ENCODE measurements at places on chromosomes 1 and 21. TPM values are rescaled to one million over a fixed set of nuclear protein-coding genes. Genes with fewer than 3 reads are reported as not detected.

DNA sequence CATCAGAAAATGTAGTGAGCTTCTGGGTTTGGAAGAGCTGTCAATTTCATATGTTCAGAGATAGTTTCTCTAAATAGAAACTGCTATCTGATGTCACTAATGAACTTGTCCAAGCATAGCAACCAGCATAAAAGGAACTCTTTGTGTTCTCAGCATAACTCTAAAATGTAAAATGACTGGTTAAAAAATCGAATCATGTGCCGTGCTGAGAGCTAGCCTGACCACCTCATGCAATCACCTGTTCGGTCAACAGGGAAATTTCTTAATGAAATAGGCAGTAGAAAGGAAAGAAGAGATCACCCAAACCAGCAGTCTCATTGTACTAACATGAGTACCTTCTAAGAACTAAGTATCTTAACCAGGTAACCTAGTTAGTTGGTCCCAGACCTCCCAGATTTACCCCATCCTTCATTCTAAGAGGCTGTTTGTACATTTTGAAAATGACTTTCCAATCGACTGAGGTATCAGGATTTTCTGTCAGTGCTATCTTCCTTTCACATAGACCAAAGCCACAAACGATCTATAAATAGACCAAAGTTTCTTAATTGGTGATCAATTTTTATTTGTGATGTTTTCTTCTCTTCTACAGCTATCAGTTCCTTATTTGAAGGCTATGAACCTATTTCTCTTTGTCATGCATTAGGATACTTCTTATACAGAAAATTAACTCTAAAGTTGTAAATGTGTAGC is 147.3 kb downstream of the TLR5 start:
- H3K4me1 ChIP-seq: peaks cover 23% of the 10 kb centered on the region
- no peak overlapping the region for H3K4me3 ChIP-seq
- H3K36me3 ChIP-seq: no peaks in the 10 kb centered on the region
- no peak overlapping the region for H3K27ac ChIP-seq

Gene ZDHHC18
- total RNA-seq: 4.6 TPM

Gene PCAT6
- not detected for total RNA-seq

Gene RIIAD1
- not detected for total RNA-seq

GRCh38 chr1:9361630-9362260 is 69.1 kb downstream of the SPSB1 start:
- H3K4me3 ChIP-seq: no peak overlapping the region
- H3K36me3 ChIP-seq: peaks cover 12% of the 10 kb centered on the region
- no peaks in the 10 kb centered on the region for H3K27me3 ChIP-seq
- no peak for DNase-seq
- no peak overlapping the region for H3K27ac ChIP-seq

DNA sequence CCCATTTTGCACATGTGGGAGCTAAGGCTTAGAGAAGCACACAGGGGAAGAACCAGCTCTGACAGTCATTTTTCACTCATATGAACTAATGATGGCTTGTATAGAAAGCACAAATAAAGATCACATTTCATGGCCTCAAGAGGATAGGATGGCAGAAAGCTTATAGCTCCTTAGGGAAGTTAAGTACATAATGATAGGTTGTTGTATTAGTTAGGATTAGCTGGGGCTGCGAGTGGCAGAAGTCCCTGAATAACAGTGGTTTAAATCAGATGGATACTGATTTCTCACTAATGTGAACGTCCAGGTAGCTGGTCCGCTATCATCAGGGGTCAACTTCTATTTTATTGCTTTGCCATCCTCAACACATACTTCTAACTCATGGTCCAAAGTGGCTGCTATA is 284.0 kb downstream of the RPS6KC1 start:
- H3K27ac ChIP-seq: no peak overlapping the region
- no peaks in the 10 kb centered on the region for H3K27me3 ChIP-seq
- H3K36me3 ChIP-seq: no peaks in the 10 kb centered on the region
- H3K4me1 ChIP-seq: no peaks in the 10 kb centered on the region
- H3K4me3 ChIP-seq: no peak overlapping the region

GRCh38 chr1:22452481-22452957 is 868 bp downstream of the ZBTB40 start:
- H3K36me3 ChIP-seq: no peaks in the 10 kb centered on the region
- peak overlapping the region; percentile 89 for H3K27ac ChIP-seq
- peaks cover 80% of the 10 kb centered on the region for H3K4me1 ChIP-seq
- H3K27me3 ChIP-seq: no peaks in the 10 kb centered on the region

DNA sequence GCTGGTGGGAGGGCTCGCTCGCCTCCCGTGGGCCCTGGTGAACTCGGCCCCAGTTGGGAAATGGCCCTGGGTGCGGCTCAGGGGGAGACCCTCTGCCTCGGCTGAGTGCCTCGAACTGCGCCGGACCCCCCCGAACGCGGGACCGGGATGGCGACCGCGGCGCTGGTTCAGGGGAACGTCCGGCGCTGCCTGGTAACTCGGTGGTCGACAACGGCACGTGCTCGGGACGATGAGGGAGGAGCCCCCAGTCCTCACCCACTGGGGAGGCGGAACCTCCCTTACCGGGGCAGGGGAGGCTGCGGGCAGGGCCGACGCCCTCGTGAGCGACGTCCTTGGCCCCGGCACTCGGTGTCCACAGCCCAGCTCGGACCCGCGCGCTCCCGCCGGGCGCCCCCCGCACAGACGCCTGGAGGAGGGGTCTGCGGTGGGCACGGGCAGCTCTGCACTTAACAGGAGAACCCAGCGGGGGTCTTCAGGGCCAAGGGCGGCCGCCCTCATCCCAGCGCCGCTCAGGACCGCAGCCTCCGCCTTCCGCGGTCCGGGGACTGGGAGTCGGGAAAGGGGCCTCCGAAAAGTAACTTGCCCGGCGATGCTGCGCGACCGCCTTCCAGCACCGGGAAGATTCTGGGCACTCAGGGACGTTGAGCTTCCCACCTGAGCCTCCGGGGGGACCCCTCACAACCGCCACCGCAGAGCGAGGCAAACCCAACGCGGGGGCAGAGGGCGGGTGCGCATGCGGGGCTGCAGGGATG is 1.7 kb downstream of the HES4 start:
- peaks cover 40% of the 10 kb centered on the region for H3K4me1 ChIP-seq
- H3K4me3 ChIP-seq: no peak overlapping the region
- DNase-seq: no peak

Gene C1orf87
- not detected for total RNA-seq

- DNase-seq: peak; percentile 96
- peaks cover 2% of the 10 kb centered on the region for H3K36me3 ChIP-seq
- H3K27me3 ChIP-seq: no peaks in the 10 kb centered on the region
- peak within 1 kb of the TSS; percentile 61 for H3K4me3 ChIP-seq
- peaks cover 26% of the 10 kb centered on the region for H3K4me1 ChIP-seq
Observed at GRCh38 chr1:222712253-222713090, at the start of the genes AIDA and BROX. AIDA (minus strand) TSS chr1:222712491; CDS start chr1:222712317, 174 bp downstream. BROX (plus strand) TSS chr1:222712564; CDS start chr1:222715700, 3,136 bp downstream.

DNA sequence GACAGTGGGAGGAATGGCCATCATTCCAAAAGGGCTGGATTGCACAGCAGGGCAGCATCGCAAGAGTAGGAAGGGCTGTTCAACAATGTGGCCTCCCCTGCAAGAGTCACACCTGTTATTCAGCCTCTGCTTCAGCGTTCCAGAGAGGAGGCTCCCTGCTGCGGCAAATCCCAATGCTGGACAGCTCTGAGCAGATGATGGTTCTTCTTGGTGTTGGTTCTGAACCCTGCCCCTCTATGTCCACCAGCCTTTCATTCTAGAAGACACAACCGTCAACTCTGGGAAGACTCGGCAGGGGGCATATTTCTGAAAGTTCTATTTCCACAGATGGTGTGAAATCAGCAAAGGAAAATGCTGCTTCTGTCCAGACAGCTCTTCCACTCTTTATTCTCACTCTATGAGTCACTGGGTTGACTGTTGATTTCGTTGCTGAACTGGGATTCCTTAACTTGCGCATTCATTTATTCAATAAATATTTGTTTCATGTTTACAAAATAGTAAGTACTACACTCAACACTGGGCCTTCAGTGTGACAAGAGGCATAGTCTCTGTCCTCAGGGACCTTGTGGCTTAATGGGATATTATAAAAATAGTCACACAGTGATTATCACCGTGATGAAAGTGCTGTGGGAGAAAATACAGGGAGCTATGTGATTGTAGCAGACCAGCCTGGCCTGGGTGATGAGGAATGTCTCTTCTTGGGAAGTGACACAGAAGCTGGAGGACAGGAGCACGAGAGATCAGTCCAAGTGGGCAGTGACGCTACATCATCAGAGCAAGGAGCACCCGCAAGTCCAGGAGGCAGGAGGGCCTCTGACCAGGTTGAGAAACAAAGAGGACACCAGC is 260.3 kb downstream of the SIPA1L2 start:
- H3K4me3 ChIP-seq: no peak overlapping the region
- H3K36me3 ChIP-seq: no peaks in the 10 kb centered on the region
- no peaks in the 10 kb centered on the region for H3K27me3 ChIP-seq
- no peak for DNase-seq

DNA sequence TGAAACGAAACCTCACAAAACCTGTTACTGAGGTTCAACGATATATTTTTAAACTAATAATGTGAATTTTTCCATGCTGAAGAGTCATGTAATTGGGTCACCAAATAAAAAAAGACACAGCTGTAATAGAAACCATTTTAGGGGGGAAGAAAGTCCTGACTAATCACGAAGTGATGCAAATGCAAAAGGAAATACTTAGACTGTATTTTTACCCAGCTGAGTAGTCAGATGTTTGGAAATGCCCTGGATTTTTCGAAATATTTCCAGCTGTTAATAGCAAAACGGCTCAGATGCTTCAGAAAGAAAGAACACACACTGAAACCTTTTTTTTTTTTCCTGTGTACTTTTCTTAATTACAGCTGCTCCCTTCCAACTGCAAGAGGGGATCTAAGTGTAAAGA is 210.3 kb downstream of the SETD4 start:
- no peaks in the 10 kb centered on the region for H3K27me3 ChIP-seq
- H3K4me1 ChIP-seq: peaks cover 17% of the 10 kb centered on the region

- no peak overlapping the region for H3K27ac ChIP-seq
- H3K27me3 ChIP-seq: no peaks in the 10 kb centered on the region
- H3K36me3 ChIP-seq: no peaks in the 10 kb centered on the region
- no peak for DNase-seq
- H3K4me1 ChIP-seq: no peaks in the 10 kb centered on the region
- no peak overlapping the region for H3K4me3 ChIP-seq
Observed at GRCh38 chr1:57058652-57059501, 93.1 kb upstream of the C8B start.

- no peak for DNase-seq
- H3K27me3 ChIP-seq: no peaks in the 10 kb centered on the region
- H3K36me3 ChIP-seq: no peaks in the 10 kb centered on the region
- H3K4me3 ChIP-seq: no peak overlapping the region
- no peak overlapping the region for H3K27ac ChIP-seq
Observed at GRCh38 chr1:76352741-76353435, 278.3 kb downstream of the ST6GALNAC3 start.

Gene USF1
- 46.5 TPM for total RNA-seq

GRCh38 chr1:237141502-237141901 is 99.5 kb downstream of the RYR2 start:
- no peaks in the 10 kb centered on the region for H3K27me3 ChIP-seq
- DNase-seq: no peak
- no peak overlapping the region for H3K4me3 ChIP-seq
- H3K4me1 ChIP-seq: no peaks in the 10 kb centered on the region

DNA sequence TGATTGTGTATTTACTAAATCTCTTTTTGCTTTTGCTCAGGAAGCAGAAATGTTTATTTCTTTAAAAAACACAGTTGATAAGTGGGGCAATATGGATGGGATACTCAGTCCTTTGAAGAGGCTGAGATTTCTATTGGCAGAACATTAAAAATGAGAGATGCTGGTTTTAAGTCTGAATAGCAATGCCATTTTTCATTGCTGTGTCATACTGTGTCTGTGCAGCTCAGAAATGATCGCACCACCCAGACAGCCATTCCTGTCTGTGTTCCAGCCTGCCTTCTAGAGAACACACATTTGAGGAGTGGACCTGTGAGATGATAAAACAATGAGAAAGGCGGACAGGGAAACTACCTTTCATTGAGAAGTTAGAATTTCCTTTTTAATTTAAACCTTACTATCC is 231.2 kb upstream of the USP24 start:
- H3K4me3 ChIP-seq: no peak overlapping the region
- H3K36me3 ChIP-seq: no peaks in the 10 kb centered on the region
- H3K27me3 ChIP-seq: no peaks in the 10 kb centered on the region
- no peak overlapping the region for H3K27ac ChIP-seq

DNA sequence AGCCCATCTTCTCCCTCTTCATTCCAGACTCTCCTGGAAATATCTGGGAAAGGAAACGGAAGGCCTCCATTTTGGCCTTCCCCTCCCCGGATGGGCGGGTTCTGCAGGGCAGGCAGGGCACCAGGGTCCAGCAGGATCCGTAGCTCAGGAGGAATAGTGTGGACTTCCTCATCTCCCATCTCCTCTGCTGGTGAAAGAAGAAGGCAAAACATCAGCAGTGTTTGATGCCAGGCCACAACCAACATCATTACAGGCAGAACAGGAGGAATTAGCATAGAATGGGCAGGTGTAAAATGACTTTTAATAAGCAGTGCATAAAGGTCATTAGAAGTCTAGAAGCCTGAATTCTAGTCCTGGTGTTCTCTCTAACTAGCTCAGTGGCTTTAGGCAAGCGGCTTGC is 165.9 kb downstream of the TGFBR3 start:
- DNase-seq: no peak
- H3K36me3 ChIP-seq: no peaks in the 10 kb centered on the region
- H3K4me3 ChIP-seq: no peak overlapping the region

DNA sequence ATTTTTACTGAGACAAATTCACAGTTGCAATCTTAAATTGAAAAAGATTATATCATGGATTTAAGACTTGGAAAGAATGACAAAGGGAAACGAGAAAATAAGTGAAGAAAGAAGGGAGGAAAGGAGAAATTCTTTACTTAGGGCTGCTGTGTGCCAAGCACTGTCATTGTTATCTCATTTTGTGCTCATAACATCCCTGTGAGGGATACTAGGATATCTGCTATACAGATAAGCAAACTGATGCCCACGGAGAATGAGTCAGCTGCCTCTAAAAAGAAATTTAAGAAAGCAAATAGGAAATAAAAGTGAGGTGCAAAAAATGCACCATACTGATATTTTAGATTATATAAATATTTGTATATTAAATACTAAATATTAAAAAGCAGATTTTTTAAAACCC is 183.6 kb upstream of the NR5A2 start:
- no peak for DNase-seq
- H3K36me3 ChIP-seq: no peaks in the 10 kb centered on the region
- H3K27ac ChIP-seq: no peak overlapping the region
- H3K27me3 ChIP-seq: no peaks in the 10 kb centered on the region
- H3K4me3 ChIP-seq: no peak overlapping the region

DNA sequence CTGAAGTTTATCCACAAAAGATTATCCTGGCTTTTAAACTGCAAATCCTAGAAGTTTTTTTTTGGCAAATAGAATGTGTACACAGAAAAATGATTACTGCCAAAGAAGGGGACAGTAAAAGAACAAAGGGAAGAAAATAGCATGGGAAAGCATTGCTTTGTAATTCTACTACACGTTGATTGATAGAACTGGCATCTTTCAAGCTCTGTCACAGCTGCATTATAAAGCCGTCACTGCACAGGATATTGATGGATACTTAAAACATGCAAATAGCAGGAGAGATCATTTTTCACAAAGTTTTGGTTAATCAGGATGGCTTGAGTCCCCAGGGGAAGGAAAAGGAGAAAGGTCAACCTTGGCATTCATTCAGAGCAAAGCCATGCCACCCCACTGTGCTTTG is 183.7 kb upstream of the RRP15 start:
- H3K4me3 ChIP-seq: no peak overlapping the region
- H3K27me3 ChIP-seq: no peaks in the 10 kb centered on the region
- H3K27ac ChIP-seq: no peak overlapping the region
- no peaks in the 10 kb centered on the region for H3K4me1 ChIP-seq

GRCh38 chr1:109819906-109820305 is 56.2 kb upstream of the EPS8L3 start:
- H3K4me1 ChIP-seq: no peaks in the 10 kb centered on the region
- no peaks in the 10 kb centered on the region for H3K36me3 ChIP-seq
- no peak for DNase-seq
- H3K27ac ChIP-seq: no peak overlapping the region

Gene SYTL1
- 107 TPM for total RNA-seq

Data from body of pancreas (tissue), 4 donors.